GM23248 (cell line): ENCODE measurements at places on chromosomes 3 and 15. TPM values are rescaled to one million over a fixed set of nuclear protein-coding genes. Genes with fewer than 3 reads are reported as not detected.

The SEMA3G gene
- total RNA-seq, result not detected in 2 replicates

DNA sequence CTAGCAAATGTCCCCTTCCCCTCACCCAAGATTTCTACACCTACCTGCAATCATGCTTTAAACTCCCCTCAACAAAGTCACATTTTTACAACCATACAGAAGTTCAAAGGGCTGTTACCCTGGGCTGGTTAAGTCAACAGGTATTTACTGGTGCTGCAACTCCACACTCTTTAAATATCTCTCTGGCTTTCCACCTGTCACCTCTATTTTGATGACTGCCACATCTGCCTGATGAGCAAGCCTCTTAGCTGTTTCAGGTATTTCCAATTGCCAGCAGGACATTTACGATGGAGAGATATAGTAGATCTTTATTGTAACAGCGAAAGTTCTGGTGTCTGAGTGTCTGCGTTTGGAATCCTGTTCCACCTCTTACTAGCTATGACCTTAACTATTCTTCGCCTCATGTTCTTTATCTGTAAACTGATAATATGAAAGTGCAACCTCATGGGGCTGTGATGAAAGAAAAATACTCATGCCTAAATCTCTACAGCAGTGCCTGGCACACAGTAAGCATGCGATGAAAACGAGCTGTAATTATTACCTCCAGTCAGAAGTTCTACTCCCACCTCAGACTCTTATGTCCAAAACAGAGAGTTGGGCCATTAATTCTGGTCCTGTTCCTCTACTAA lies 44.2 kb upstream of the TPM1 start:
- no peak for DNase-seq

GRCh38 chr3:17307887-17308286 lies 423.1 kb downstream of the PLCL2 start:
- no peak for DNase-seq

- no peak for DNase-seq
Observed at GRCh38 chr3:171896316-171896715, 53.2 kb downstream of the TMEM212 start.

GRCh38 chr15:89569090-89569745 lies 6.1 kb upstream of the TICRR start:
- no peak for DNase-seq

The UACA gene
- 47.0 and 64.0 TPM in 2 replicates for total RNA-seq

DNA sequence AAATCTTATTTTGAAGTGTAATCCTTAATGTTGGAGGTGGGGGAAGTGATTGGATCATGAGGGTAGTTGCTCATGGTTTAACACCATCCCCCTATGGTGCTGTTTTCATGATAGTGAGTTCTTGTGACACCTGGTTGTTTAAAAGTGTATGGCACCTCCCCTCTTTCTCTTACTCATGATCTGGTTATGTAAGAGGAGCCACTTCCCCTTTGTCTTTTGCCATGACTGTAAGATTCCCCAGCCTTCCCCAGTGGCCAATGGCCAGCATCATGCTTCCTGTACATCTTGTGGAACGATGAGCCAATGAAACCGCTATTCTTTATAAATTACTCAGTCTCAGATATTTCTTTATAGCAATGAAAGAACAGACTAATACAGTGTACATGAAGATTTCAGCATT lies 39.8 kb upstream of the GMNC start:
- DNase-seq, result no peak

The PP2D1 gene
- total RNA-seq, result not detected in 2 replicates

The FBXL22 gene
- total RNA-seq, result 0.32 TPM in 1 of 2 replicates, not detected in the other

DNA sequence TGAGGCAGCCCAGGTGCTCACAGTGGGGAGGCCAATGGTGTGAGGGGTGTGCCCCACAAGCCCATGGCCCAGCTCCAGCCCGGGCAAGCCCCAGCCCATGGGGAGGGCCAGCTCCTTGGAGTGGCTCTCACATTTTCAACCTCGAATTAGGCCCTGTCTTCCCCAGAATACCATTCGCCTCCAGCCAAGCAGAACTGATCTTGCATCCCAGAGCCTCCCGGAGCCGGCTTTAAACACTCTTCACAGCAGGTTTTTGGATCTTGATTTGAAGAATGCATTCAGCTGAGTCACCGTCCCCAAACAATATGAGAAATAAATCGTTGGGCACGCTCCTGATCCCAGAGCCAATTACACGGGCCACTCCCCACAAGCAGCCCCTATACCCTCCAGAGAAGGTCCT lies 23.7 kb downstream of the TPRA1 start:
- DNase-seq, result peak; percentile 29

DNA sequence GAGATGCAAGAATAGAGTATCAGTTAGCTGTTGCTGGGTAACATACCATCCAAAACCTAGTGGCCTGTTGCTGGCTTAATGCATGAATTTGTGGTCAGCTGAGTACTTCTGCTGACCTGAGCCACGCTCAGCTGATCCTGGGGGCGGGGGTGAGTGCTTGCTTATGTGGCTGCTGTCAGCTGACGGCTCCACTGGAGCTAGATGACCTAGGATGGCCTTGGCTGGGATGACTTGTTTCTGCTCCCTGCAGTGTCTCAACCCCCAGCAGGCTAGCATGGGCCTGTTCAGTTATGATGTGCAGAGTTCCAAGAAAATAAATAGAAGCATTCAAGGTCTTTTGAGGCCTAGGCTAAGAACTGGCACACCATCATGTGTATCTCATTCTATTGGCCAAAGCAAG lies 63.9 kb downstream of the FBLN2 start:
- DNase-seq, result peak; percentile 33

DNA sequence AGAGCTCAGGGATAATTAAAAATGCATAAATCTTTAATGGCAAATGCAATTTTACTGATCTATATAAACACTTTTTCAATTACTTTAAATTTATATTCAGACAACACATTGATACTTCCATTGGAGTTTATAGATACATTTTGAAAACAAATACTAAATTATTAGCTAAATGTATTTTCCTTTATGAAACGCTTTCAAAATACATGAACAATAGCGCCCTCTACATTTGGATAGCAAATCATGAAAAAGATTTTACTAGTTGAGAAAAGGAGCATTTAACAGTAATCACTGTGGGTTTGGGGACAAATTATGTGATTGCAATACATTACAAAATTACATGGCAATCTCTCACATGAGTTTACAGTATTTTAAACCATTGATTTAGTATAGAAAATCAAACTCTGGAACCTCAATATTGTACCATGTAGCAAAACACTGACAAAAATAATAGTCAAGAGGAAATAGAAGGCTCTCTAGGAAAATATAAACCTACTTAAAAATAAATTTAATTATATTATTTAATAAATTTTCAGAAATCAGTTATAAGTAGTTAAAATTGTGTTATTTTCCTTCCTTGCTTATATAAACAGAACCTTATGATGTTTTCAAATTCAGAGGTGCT lies 207.9 kb downstream of the ZIC1 start:
- DNase-seq, result peak; percentile 69

The ADCY5 gene
- total RNA-seq, result 0.38 and 1.2 TPM in 2 replicates
